Spleen (tissue), 13 donors: ENCODE measurements at places on chromosomes 1 and 21. TPM values are rescaled to one million over a fixed set of nuclear protein-coding genes. Genes with fewer than 3 reads are reported as not detected.
A peak's percentile ranks its signal among the peaks of the same experiment; 100 is the strongest.

- DNase-seq = no peak
These were observed 21.4 kb downstream of the SEC16B start for GRCh38 chr1:177948336-177948972.

GRCh38 chr1:15323351-15323988, 76.4 kb downstream of the FHAD1 start:
- peak; percentile 92 for DNase-seq

- no peak for DNase-seq
These were observed 35.7 kb upstream of the CAP1 start for GRCh38 chr1:40004857-40005256.

GRCh38 chr1:198858033-198858432, 219.2 kb downstream of the PTPRC start:
- no peak for DNase-seq

COL6A1 gene
- total RNA-seq = 111 TPM

DNA sequence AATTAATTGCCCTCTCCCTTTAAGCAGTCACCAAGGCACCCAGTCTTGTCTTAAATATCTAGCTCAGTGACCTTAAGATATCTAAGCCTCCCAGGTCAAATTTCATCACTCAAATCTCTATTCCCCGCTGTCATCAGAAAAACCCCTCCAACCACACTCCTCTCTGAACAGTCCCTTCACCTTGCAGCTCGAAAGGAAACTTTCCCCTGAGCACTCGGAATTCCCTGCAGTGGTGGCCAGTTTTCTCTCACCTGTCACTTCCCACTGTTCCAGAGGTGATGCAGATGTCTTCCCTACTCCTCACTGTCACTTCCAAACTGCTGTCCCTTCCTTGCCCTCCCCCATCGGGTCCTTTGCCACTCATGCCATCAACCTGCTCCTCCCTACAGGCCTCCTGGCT, 15.3 kb upstream of the SSX2IP start:
- DNase-seq = no peak

AIRE gene
- not detected for total RNA-seq

TMEM167B gene
- total RNA-seq = 45.2 TPM

CD1B gene
- total RNA-seq = 0.36 TPM

DNA sequence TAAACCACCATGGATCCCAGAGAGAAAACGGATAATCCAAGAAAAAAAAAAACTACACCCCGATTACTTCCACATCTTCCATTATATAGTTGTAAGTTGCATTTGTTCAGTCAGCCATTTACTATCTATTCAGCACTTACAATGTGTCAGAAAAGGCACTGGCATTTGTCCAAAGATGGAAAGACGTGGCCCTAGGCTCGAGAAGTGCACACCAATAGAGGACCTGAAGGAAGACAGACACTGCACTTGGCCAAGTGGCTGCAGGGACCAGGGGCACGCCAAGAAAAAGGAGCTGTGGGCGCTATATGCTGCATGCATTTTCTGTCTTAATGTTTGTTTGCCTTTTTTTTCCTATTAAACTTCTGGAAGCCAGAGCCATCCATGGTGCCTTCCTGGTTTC, 45.2 kb upstream of the LYST start:
- DNase-seq = no peak

MASP2 gene
- total RNA-seq = not detected

GRCh38 chr21:45891388-45892155, 90.0 kb upstream of the COL6A1 start:
- peak; percentile 80 for DNase-seq

TMEM125 gene
- not detected for total RNA-seq

DNA sequence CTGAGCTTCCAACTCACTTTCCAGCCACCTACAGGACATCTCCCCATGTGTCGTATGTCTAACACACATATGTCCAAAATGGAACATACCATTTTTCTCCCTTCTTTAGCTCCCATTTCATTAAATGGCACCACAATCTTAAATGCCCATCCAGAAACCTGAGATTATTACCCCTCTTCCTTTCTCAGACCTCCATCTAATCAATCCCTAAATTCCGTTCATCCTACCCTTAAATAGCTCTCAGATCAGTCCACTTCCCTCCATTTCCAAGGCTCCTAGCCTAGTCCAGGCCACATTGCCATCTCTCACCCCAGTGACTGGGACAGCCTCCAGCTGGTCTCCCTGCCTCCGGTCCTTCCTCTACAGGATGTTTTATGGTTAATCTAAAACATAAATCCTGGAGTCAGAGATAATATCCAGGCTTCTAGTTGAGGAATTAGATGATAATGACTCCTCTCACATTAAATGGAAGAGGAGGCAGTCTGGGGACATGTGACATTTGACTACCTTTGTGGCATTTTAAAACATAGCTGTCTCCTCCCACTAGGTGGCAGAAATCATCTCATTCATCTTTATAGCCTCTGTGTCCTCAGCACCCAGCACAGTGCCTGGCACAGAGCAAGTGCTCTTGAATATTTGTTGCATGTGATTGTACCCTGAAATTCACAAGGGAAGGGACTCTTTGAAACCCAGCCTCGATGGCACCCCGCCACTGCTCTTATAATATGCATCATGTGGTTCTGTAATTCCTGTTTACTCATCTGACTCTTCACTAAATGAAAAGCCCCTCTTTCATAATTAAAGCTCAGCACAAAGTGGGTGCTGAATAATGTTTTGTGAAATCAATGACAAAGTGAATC, 102.3 kb downstream of the TMEM53 start:
- DNase-seq = no peak

RIMKLA gene
- total RNA-seq = 0.73 TPM

ADAM30 gene
- total RNA-seq = not detected

GRCh38 chr1:11746092-11746491, 10.2 kb downstream of the AGTRAP start:
- DNase-seq = no peak

PIGR gene
- total RNA-seq = 0.85 TPM

DNA sequence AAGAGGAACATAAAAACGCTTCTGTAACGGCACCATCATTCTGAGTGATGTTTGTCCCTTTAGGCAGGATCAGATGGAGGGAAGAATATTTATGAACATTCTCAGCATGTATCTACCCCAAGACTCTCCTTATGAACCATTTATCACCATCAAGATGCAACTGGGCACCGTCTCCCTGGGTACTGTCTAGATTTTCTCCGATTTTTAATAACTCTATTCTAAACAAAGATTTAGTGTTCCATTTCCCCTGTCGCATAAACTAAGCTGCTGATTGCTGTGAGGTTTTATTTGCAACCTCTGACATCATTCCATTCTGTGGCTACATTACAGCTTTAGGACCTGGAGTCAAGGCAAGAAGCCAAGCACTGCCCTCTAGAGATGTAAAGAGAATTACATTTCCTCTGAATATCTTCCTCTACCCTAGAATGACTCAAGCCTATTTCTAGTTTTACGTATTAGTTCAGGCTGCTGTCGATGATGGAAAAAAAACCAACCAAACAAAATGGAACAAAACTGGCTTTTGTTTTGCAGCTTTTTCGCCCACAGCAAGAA, 130.1 kb upstream of the MAP1LC3C start:
- no peak for DNase-seq

- DNase-seq = no peak
These were observed 234.8 kb downstream of the GPR52 start for GRCh38 chr1:174682419-174683008.

- DNase-seq = no peak
These were observed 4.9 kb downstream of the CMPK1 start for GRCh38 chr1:47338249-47339077.

DNA sequence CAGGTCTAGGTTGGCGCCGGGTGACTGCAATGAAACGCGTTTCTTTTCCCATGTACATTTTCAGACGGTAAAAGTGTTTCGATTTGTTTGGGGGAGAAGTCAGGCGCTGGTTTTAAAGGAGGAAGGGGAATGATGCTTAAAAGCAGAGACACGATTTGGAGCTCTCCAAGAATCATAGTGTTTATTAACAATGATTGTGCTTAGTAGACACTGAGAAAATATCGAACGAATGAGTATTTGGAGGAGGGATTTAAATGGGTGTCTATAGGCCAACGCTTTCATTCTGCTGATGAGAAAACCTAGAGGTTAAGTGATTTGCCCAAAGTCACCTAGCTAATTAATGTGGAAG, 36.9 kb upstream of the JAK1 start:
- DNase-seq = no peak

HSPA6 gene
- 46.1 TPM for total RNA-seq

GRCh38 chr1:5720484-5720883, 271.7 kb downstream of the NPHP4 start:
- peak; percentile 24 for DNase-seq

GRCh38 chr1:202154766-202155477, 5.5 kb downstream of the PTPN7 start:
- DNase-seq = no peak

TCP10L gene
- total RNA-seq = not detected

DNA sequence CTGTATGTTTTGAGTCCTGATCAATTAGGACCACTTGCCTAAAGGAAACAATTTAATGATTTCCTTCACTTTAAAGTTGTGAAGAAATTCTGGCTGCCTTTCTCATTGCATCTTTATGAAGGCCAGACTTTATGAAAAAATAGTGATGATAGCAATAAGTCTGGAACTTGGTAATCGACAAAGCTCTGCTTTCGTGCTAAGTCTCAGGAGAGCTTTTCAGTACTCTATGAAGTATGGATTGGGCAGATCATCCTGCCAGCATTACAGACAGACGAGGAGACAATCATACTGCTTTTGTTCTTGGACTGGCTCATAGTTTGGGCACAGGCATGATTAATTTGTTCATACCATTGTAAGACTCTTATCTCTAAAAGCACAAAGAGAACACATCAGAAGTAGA, 45.5 kb upstream of the KCNJ15 start:
- DNase-seq = no peak

DNA sequence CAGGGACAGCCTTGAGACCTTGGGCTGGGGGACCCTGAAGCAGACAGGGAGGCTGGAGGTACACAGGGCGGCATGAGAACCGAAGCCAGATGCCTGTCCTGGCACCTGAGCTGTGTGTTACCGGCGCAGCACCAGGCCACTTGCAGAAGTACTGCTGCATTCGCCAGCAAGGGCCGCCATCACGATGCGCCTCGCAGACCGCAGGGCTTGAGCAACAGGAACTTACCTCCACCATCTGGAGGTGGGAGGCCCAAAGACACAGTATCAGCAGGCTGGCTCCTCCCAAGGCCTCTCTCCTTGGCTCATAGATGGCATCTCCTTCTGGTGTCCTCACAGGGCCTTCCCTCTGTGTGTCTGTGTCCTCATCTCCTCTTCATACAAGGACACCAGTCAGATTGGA, 90.1 kb downstream of the PRDM16 start:
- no peak for DNase-seq

DNA sequence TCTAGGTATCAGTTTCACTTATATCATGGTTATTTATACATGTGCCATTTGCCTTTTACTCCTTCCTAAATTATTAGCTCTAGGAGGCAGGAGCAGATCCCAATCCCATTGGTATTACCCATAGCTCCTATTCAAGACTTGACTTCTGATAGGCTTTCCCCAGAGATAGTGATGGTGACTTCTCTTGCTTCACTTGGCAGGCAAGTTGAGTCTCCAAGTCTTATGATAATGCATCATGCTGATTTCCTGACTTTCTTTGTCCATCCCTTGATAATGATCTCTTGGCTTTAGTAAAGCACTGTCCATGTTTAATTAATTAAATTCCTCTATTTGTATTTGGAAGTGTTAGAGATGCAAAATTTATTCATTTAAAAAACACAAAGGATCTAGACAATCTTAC, 253.5 kb upstream of the ADAMTS5 start:
- no peak for DNase-seq

DNA sequence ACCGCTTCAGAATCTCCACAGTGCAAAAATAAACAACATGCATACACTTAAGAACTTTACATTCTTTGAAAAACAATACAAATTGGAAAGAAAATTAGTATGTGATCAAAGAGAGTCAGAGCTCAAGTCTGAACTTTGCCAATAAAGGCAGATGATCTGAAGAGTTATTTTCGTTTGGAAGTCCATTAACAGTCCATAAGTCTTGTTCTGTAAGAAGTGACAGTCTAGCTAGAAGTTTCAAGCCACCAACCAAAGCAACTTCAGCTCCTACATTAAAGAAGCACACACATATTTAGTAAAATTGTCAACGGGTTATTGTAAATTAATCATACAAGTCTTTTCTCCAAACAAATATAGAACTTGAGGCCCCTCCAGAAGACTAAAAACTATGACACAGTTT, 20.7 kb downstream of the ANGEL2 start:
- DNase-seq = no peak

HSD3B1 gene
- total RNA-seq = not detected
